GM13977 (cell line): ENCODE measurements at places on chromosomes 7 and 10.

DNA sequence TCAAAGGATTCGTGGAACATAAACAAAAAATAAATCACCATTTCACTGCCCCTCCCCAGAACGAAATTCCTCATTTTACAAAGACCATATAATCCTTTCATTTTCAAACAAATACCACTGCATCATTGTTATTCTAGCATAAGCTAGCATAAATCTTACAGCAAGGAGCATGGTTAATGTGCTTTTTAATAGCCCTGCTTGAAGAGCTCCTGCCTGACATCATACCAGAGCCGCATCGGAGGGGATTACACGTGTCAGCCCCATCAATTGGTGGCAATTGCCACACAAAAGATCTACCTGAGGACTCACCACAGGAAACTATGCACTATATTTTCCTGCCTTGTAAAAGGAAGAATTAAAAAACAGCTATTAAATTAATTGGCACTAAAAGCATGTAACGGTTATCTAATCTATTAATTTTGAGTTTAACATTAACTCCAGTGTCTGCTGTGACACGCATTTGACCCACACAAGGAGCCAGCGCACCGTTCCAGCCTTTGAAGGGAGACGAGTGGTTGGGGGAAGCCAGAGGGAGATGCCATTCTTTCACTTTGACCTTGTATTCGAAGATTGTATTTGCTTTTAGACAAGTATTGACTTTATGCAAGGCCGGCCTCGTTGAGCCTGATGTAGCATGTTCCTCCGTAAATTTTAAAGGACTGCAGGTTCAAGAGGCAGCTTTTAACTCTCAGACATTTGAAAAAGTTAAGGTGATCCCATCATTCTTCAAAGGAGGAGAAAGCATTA lies 261.1 kb upstream of the RNF32 start:
- DNase-seq = no peak

GRCh38 chr10:6083523-6084475 lies 5.0 kb upstream of the RBM17 start:
- DNase-seq = no peak

GRCh38 chr10:24700948-24701347 lies 22.7 kb downstream of the ARHGAP21 start:
- no peak for DNase-seq

- DNase-seq = no peak
Observed at GRCh38 chr10:10958041-10958440, 59.6 kb upstream of the CELF2 start.

DNA sequence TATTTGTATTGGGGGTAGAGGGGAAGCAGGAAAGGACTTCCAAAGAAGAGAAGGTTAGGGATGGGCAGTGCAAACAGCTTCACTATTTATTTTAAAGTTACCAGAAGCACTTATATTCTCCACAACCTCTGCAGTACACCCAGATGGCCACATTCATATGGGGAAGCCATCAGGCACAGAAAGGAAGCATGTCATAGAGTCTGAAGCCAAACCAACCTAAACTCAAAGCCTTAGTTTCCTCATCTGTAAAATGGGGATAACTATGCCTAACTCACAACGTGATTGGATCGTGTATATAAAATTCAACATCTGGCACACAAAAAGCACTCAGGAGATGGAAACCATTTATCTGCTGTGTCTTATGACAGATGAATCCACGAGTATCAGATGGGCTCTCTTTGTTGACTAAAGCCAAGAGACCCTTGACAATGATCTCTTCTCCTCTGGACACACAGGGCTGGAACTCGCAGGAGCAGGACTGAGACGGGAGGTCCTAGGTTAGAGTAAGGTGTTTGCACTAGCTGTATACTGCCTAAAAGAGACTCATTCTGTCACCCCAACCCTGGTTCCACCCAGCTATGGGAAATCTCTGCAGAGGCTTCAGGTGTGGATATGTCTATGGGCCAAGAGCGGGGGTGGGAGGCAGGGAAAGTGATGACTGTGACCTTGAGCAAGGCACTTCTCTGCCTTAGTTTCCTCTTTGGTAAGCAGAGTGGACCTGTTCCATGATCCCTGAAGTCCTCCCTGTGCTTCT lies 1.8 kb downstream of the KIAA1549 start:
- DNase-seq = peak; percentile 43

DNA sequence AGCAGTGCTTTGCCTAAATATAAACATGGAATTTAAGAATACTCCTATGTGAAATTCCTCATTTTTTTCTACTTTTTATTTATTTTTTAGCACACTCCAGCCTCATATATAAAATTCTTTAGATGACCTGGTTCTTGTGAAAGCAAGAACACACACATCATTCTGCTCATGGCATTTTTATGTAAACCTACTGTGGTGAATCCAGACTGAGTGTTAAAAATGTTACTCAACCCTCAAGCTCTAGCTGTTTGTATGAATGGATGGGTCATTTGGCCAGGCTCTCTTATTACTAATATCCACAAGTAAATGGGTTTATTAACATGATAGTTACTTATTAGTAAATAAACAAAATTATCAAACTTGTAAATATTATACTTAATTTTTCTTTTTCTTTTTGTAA lies 551.7 kb upstream of the LRRN3 start:
- no peak for DNase-seq

- DNase-seq = no peak
Observed at GRCh38 chr7:113730309-113730955, 188.4 kb downstream of the PPP1R3A start.

DNA sequence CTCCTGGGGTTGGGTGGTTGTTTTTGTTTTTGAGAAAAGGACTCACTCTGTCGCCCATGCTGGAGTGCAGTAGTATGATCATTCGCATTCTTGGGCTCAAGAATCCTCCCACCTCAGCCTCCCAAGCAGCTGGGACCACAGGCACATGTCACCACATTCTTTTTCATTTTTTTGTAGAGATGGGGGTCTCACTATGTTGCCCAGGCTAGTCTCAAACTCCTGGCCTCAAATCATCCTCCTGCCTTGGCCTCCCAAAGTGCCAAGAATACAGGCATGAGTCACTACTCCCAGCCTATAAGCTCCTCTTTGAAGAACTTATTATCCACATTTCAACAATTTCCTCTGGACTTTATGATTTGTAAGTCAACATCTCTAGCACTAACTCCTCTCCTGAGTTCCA lies 102.7 kb downstream of the KMT2C start:
- DNase-seq = no peak
